ENCODE measurements at places on chromosomes 7 and 10.

- no peak for DNase-seq
These were observed 322.3 kb upstream of the PODXL start for GRCh38 chr7:131878777-131879176.

GRCh38 chr10:78520737-78521430 is 487.2 kb downstream of the RPS24 start:
- peak; percentile 10 for DNase-seq

DNA sequence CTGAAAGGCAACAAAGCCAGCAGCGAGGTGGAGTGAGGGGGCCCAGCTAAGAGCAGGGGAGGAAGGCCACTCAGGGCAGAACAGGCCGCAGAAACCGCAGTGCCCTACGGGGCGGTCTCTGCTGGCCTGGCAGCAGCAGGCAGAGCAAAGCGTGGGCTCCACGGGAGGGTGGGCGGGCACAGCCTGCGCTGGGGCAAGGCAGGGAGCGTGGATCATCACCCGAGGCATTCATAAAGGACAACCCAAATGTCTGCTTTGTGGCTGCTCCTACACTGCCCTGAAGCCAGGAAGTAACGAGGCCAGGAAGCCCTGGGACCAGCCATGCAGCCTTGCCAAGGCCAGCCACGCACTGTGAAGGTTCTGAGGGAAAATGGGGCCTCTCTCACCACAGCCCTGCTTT is 127.5 kb downstream of the MAD1L1 start:
- no peak for DNase-seq

DNA sequence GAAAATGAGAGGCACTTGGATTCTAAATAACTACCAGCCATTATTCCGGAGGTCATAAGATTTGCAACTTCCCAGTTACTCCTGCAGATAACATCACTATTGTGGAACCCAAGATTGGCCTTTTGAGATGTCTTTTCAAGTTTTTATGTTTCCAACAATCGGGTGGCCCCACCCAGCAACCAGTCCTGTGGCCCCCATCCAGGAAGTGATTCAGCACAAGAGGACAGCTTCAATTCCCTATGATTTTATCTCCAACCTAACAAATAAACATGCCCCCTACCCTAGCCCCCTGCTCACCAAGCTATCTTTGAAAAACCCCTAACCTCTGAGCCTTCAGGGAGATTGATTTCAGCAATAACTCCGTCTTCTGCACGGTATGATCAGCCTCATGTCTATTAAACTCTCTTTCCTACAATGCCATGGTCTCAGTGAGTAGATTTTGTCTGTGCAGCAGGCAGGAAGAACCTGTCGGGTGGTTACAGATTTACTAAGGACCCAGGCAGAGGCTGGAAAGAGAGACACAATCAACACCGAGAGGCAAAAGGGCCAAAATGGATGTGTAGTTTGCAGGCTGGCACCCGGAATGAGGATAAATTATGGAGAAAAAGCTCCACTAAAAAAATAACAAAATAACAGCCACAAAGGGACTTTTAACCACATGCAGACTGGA is 83.9 kb upstream of the UNC5B start:
- no peak for DNase-seq

- DNase-seq = no peak
These were observed 5.5 kb downstream of the GIMAP7 start for GRCh38 chr7:150520145-150520544.

DNA sequence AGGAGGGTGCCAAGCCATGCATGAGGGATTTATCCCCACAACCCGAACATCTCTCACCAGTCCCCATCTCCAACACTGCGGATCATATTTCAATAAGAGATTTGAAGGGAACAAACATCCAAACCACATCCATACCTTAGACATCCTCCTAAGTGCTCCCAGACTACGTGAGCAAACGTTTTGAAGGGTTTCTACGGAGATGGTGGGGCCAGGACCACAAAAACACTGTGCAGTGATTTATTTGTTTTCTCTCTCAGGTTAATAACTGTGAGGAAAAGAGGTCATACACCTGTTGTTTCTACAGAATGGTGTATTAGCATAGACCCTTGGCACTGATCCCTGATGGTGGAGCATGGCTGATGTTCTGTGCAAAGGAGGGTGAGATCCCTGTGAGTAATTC is 277.8 kb downstream of the FRMD4A start:
- DNase-seq = no peak

Data from adipocyte (in vitro differentiated cells).